GM04504 (cell line): ENCODE measurements at places on chromosomes 2 and 18.

DNA sequence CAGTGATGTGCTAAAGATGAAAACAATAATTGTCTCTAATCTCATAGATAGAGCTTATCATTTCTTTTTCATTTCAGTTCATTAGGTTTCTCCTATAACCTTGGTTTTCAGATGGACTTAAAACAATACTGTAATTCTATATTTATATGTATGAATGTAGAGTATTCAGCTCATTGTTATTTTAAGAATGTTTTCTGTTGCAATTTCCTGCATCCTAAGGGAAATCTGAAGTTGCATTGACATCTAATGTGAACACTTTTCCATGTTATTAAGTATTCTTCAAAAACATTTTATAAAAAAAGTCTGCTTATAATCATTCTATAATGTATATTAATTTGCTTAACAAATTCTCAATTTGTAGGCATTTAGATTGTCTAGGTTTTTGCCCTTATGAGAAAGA is 288.9 kb downstream of the XIRP2 start:
- DNase-seq = no peak

- no peak for DNase-seq
Measured at GRCh38 chr2:12217175-12217574, 470.7 kb downstream of the LPIN1 start.

DNA sequence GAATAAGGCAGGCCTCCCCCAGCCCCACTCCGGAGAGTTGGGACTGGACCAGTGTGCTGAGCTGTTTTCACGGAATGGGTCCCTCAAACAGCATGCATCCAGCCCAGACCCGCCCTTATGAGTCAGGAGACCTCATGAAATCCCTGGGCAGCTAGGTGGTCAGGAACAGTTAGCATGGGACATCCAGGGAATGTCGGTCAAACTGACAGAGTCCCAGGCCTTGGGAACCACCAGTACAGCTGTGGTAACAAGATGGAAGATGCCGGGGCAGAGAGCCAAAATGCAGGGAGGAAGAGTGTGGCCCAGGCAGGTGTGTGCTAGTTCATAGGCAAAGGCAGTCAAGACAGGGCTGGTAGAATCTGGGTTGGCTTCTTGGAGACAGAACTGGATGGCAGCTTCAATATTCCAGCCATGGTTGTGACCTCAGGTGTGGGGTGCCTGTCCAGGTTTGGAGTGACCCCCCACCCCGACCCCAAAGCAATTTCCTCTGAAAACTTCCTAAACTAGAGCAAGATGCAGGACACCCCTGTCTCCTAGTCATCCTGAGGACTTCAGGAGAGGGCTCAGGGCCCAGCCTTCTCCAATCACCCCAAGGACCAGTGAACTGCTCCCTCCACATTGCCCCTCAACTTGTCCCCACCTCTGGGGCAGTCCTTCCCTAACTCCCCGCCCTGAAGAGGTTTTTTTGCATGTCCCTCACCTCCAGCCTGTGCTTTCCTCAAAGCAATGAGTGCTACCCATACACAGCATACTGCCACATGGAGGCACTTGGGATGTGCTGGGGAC is 46.5 kb downstream of the KCNIP3 start:
- no peak for DNase-seq

- no peak for DNase-seq
Measured at GRCh38 chr2:122031544-122032263, 276.3 kb downstream of the TSN start.
